Dermis blood vessel endothelial cell (primary cell): ENCODE measurements at places on chromosomes 5 and 9.

DNA sequence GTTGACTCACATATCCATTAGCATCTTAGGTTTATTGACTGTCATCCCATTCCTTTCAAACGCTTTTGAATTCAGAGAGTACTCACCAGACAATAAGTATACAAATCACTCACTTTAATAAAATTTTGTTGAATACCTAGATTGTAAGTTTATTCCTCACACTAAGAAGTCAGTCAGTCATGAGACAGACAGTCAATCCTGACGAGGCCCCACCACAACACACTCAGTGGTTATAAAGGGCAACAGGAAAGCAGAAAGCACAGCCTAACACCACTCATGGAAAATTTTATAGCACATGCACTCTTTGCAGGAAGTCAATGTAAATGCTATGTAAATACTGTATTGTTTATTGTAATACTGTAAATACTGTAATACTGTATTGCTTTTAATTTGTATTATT, 176.3 kb upstream of the PTGER4 start:
- peak; percentile 19 for DNase-seq

- DNase-seq = no peak
Measured at GRCh38 chr9:121945281-121945680, 147.8 kb downstream of the TTLL11 start.

DNA sequence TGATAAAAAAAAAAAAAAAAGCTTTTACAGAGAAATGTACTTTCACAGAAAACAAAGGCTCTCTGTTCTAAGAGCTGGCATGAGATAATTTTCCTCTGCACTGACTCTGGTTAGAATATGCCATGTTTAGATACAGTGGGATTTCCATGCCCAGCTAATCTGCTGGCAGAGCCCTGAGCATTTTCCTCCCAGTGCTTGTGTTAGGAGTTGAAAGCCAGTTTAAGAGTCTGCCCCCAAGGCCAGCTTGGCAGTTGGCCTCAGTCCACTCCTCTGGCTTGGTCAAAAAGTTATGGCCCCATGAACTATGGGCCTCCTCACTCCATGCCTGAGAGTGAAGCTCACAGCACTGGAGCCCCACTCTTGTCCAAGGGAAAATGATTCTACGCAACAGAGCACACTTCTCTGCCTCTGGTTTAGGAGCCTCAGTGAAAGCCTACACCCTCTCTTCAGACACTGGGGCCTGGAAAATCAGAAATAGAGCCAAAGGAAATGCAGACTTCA, 21.9 kb downstream of the MOCS2 start:
- no peak for DNase-seq

DNA sequence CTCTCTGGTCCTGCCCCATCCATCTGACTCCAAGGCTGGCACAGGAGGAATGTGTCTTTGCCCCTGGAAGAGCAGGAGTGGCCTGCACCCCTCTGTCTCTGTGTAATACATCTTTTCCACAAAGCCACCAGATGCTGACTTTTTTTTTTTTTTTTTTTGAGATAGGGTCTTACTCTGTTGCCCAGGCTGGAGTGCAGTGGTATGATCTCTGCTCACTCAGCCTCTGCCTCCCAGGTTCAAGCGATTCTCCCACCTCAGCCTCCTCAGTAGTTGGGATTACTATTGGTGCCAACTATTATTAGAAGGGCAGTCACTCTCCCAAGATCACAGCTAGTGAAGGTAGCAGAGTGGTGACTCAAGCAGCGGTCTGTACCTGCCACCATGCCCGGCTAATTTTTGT, 19.6 kb downstream of the SPRY4 start:
- no peak for DNase-seq

GRCh38 chr9:33315371-33315770, 25.1 kb downstream of the NFX1 start:
- DNase-seq = no peak

GRCh38 chr5:167969998-167970397, 321.4 kb upstream of the WWC1 start:
- DNase-seq = no peak

DNA sequence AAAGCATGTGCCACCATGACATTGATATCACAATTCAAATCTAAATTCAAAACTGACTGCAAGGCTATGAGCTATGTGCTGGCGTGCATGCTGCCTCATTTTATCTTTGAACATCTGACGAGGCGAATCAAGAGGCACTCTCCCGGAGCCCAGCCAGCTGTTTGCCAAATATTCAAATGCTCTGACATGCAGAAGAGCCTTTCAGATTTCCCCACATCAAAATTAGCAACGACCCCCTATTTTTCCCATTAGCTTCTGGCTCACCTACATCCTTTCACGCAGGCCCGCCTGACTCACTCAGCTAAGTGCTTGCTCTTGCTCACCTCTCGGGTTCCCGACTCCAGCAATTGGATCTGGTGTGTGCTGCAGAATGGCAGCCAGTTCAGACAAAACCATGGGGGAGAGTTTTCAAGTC, 159.0 kb downstream of the NR2F1-AS1 start:
- no peak for DNase-seq

- DNase-seq = no peak
Measured at GRCh38 chr9:116394894-116395698, 241.5 kb downstream of the PAPPA start.

- DNase-seq = no peak
Measured at GRCh38 chr5:152688561-152689249, 283.6 kb upstream of the NMUR2 start.

GRCh38 chr5:124561451-124561850, 185.0 kb downstream of the ZNF608 start:
- no peak for DNase-seq

DNA sequence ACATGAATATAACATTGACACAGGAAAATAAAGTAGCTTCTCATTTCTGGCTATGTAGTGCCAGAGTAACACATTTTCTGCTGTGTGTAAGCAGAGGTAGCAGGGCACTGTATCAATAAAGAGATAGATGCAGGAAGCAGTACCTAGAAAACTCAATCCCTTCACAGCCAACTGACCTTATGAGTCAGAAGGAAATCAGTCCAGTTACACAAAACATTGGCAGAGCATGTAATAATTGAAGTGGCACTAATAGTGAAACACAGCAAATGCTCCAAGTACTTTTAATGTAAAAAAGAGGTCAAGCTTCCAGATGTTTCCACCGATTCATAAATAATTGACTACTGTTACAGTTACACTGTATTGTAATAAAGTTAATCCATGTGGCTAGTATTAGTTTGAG, 706.6 kb downstream of the EFNA5 start:
- peak; percentile 43 for DNase-seq

- peak; percentile 43 for DNase-seq
Measured at GRCh38 chr5:102670224-102670836, 84.8 kb upstream of the PAM start.
